ENCODE measurements at places on chromosomes 12 and 14. TPM values are rescaled to one million over a fixed set of nuclear protein-coding genes. Genes with fewer than 3 reads are reported as not detected.

SMCO2 gene
- not detected for total RNA-seq

OR8S1 gene
- not detected for total RNA-seq

HIP1R gene
- total RNA-seq = 30.2 TPM

PTPN6 gene
- 47.2 TPM for total RNA-seq

FICD gene
- total RNA-seq = 14.1 TPM

ZNF664 gene
- 85.0 TPM for total RNA-seq

AQP6 gene
- total RNA-seq = not detected

JAG2 gene
- total RNA-seq = 25.1 TPM

ANO6 gene
- total RNA-seq = 152 TPM

CLEC7A gene
- total RNA-seq = 27.7 TPM

NOXRED1 gene
- total RNA-seq = 0.29 TPM

VDR gene
- 9.8 TPM for total RNA-seq

ENDOU gene
- 1.4 TPM for total RNA-seq

OR6C2 gene
- total RNA-seq = not detected

GRCh38 chr12:30962047-30962446 is 35.5 kb downstream of the TSPAN11 start:
- no peak for DNase-seq

DNA sequence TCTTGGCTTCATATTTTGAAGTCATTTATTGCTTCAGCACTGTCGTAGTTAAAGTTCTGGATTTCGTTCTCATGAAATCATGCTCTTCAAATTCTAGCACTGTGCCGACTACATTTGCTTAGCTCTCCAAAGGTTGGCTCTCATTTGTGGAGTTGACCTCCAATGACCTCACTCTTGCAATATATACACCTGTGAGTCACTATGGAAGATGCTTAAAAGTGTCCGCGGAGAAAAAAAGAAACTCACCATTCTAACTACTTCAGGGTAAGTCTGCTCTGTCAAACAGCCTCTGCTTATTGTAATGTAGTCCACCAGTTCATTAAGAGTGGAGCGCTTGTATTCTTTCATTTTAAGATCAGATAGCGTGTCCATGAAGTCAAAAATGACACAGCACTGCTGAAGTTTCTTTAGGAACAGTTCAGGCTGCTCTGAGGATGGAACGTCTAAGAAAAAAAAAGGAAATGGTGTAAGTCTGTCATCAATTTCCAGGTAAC is 89.7 kb downstream of the PPP2R5E start:
- no peak for DNase-seq

- no peak for DNase-seq
These were observed 197.5 kb downstream of the TSPAN9 start for GRCh38 chr12:3274664-3275063.

GRCh38 chr12:60216226-60216625 is 620.4 kb downstream of the SLC16A7 start:
- no peak for DNase-seq

- DNase-seq = no peak
These were observed 22.7 kb upstream of the TEX22 start for GRCh38 chr14:105375635-105376057.

GRCh38 chr12:31749024-31749704 is 20.3 kb upstream of the AMN1 start:
- DNase-seq = no peak

DNA sequence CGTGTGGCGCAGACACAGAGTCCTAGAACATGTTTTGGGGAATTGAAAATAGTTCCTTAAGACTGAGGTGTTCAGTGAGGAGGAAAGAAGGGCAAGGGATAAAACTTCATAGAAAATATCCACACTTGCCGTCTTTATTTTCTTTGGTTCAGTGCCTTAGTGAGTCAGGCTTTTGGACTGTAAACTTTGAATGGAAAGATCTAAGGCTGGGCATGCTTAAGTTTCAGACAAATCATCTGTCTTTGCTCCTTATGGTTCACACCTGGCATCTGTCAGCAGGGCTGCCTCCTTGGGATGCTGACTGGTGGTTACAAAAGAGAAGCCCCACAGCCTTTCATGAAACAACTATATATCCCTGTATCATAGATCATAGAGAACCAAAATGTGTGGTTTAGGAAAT is 136.3 kb upstream of the PRICKLE1 start:
- no peak for DNase-seq

GRCh38 chr12:94265539-94265938 is 117.2 kb downstream of the PLXNC1 start:
- DNase-seq = no peak

GRCh38 chr12:64549108-64549507 is 61.2 kb upstream of the RASSF3 start:
- no peak for DNase-seq

DNA sequence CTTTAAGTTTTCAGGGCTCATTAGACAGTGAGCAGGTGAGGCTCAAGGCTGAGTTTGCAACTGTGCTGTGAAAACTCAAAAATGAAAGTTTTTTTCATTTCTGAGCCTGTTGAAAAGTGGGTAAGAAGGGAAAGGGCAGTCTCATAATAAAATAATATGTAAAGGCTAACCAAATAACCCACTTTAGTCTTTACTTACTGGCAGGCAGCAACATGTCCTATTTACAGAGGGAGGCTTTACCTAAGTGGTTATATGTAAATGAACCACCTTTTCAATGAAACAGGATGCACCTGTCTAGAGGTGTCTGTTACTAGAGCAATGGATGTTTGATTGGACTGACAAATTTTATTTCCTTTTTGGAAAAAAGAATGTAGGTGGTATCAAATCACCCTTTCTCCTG is 158.0 kb downstream of the ETV6 start:
- no peak for DNase-seq

GRCh38 chr12:107179871-107180270 is 86.5 kb upstream of the CRY1 start:
- no peak for DNase-seq

- DNase-seq = no peak
These were observed 33.1 kb downstream of the PHETA1 start for GRCh38 chr12:111335811-111336210.

- no peak for DNase-seq
These were observed 64.1 kb upstream of the TTC7B start for GRCh38 chr14:90880282-90880681.

GRCh38 chr14:72155379-72155993 is 223.3 kb downstream of the RGS6 start:
- DNase-seq = no peak

- DNase-seq = no peak
These were observed 17.7 kb upstream of the POP5 start for GRCh38 chr12:120598674-120599463.

- DNase-seq = no peak
These were observed 5.8 kb downstream of the HNRNPA1 start for GRCh38 chr12:54286042-54287030.

- DNase-seq = no peak
These were observed 36.1 kb downstream of the PARP11 start for GRCh38 chr12:3837049-3837448.

DNA sequence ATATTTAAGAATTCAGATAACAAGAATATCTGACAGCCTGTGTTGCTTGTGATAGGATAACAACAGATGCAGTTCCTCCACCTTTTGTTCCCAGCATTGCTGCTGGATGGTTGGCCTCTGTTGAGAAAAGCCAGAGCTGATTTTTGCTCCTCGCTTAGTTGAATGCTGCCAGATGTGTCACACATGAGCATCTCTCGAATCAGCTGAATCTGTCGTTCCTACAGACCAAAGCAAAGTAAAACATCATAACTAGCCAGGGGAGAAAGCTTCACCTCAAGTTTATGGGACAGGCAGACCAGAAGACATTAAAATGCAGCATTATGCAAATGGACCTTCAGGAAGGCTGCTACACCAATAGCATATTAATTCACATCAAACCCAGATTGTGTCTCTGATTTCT is 20.1 kb downstream of the RACGAP1 start:
- no peak for DNase-seq

DNA sequence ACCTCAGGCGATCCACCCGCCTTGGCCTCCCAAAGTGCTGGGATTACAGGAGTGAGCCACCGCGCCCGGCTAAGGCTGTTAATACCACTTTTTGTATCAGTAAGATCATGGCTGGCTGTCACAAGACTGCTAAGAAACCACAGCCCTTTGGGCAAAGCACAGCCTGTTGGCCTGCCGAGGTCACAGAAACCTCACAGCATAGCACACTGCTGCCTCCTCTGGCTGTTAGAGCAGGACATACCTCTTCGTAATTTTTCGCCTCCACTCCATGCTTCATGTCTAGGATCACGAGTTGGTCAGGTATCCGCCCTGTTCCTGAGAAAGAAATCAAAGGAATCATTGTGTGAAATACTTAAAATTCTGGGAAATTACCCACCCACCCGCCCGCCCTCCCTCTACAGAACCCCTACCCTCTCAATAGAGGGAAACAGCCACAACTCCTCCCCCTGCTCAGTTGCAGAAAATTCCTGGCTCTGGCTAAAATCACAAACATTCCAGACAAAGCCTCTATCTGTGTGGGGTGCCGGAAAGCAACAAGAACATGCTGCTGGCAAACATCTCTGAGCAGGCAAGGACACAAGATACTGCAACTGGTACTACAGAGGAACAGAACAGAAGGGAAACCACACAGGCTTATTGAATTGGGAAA is 20.7 kb upstream of the NEK9 start:
- DNase-seq = no peak

DNA sequence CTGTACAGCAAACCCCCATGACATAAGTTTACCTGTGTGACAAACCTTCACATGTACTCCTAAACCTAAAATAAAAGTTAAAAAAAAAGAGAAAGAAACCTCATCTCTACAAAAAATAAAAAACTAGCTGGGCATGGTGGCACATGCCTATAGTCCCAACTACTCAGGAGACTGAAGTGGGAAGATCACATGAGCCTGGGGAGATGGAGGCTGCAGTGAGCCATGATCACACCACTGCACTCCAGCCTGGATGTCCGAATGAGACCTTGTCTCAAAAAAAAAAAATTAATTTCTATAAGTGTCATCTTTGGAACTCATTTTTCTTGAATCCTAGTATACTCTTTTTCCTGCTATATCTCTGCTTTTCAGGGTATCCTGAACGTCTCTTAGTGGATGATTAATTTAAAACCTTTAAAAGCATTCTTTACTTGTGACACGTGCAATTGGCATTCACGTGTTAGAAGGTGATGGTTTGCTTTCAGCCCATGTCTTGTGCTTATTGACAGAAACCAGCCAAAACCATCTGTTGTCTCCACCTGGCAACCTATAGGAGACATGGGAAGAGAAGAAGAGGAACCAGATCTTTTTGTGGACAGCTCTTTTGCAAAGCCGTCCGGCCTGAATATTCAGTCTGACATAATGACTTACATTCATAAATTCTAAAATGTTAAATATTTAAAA is 30.6 kb upstream of the PPFIBP1 start:
- no peak for DNase-seq

- DNase-seq = no peak
These were observed 1.7 kb upstream of the NUAK1 start for GRCh38 chr12:106140223-106140986.

- DNase-seq = no peak
These were observed 43.7 kb downstream of the TCHP start for GRCh38 chr12:109943811-109944210.

DNA sequence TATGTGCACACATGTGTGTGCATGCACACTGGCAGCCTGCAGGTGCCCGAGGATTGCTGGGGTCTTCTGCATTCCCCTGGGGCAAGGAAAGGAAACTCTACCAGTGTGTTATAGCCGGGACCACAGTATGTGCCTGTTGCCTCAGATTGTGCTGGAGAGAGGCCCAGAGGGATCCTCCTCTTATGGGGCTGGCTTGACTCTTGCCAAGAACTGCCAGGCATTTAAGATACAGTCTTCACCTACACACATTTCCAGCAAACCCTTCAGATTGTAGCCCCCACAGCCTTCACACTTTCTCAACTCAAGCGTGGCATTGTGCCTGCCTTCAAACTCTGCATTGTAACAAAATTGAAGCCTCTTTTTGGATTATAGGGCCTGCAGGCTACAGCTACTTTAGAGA is 176.7 kb upstream of the DYRK2 start:
- DNase-seq = no peak

GRCh38 chr12:115584156-115584555 is 693.3 kb downstream of the MED13L start:
- DNase-seq = no peak
